Activated CD4-positive, alpha-beta T cell treated with anti-CD3 and anti-CD28 coated beads, Interleukin-2, amount 10 ng/mL, durations not matched to agents 7 days and 5 days (primary cell): ENCODE measurements at places on chromosomes 13 and 19.

- no peak for DNase-seq
Measured at GRCh38 chr13:40056898-40057619, 401.6 kb downstream of the COG6 start.

GRCh38 chr19:34350161-34350561 lies 14.8 kb upstream of the GPI start:
- peak; percentile 91 for DNase-seq

GRCh38 chr19:1401138-1401888 lies at the start of gene GAMT:
Gene GAMT, minus strand, starts transcription at chr19:1401542. Its CDS starts 66 bp downstream, at chr19:1401476.
- DNase-seq: peak; percentile 60

DNA sequence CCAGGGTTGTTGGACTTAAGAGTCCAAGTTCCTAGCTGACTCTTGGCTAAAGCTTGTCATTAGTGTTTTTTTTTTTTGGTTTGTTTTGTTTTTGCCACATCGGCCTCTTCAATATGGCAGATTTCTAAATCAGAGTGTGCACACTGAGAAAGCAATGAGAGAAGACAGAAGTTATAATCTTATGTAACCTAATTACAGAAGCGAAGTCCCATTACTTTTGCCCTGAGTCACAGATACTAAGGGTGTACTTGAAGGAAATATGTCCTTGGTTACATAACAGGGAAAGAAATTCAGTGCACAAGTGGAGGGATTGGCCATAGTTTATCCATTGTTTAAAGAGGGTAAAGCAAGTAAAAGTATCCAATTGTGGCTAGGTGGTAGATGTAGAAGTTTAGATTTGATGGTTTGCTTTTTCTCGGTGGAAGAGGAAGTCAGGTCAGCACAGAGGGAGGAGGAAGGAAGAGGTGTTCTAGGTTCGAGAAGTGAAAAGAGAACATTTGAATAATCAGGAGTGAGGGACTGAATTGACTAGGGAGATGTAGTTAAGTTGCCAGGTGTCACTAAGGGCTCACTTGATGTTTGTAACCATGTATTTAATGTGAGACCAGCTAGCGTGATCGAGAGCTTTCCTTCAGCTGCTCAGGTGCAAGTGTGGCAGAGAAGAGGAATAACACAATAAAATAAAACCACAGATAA lies 12.2 kb downstream of the GTF2F2 start:
- no peak for DNase-seq

- no peak for DNase-seq
Measured at GRCh38 chr19:8481201-8481600, 21.2 kb downstream of the PRAM1 start.

- DNase-seq: no peak
Measured at GRCh38 chr13:99346335-99347042, 39.3 kb upstream of the GPR183 start.

GRCh38 chr13:100115693-100116254 lies 26.9 kb downstream of the PCCA start:
- no peak for DNase-seq

GRCh38 chr19:19062454-19063182 lies 1.2 kb upstream of the SLC25A42 start:
- no peak for DNase-seq

DNA sequence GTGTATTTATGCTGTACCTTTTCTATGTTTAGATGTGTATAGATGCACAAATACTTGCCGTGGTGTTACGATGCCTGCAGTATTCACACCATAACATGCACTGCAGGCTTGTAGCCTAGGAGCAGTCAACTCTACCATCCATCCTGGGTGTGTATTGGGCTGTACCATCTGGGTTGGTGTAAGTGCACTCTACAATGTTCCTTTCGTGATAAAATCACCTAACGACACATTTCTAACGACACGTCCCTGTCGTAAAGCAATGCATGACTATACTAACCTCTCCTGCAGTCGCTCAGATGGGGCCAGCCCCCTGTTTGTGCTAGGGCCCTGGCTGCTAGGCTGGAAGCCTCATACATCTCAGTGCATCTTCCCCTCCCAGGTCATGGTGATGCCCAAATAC lies 18.4 kb downstream of the CD177 start:
- no peak for DNase-seq

DNA sequence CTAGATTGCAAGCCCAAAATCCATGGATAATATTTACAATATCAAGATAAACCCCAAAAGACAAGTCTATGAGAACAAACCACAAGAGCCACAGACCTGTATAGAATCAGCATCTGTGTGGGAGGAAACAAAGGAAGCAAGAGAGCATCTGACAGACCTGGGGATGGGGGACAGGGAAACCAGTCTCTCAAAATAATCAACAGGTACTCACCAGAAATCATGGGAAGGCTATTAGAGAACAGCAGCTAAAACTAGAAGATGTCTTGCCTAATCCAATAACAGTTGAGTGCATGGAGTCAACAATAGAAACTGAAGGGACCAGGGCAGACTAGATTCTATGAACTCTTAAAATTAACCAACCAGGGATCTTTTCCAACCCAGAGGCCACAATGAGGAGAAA lies 8.7 kb downstream of the SLC6A16 start:
- no peak for DNase-seq

DNA sequence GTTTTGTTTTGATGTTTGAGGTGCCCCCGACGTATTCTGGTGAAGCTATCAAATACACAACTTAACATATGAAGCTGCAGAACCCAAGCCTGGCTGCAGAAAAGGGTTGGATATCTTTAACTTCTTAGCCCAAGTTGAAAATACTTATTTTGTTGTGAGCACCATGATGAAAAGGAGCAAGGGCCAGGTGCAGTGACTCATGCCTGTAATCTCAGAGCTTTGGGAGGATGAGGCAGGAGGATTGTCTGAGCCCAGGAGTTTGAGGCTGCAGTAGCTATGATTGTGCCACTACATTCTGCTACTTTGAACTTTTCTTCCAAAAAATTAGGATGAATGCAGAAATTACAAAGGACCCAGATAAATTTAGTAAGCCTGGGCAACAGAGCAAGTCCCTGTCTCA lies 44.1 kb upstream of the UBE2L5 start:
- DNase-seq: no peak

GRCh38 chr19:29277102-29277501 lies 64.2 kb upstream of the UQCRFS1 start:
- DNase-seq: peak; percentile 71

DNA sequence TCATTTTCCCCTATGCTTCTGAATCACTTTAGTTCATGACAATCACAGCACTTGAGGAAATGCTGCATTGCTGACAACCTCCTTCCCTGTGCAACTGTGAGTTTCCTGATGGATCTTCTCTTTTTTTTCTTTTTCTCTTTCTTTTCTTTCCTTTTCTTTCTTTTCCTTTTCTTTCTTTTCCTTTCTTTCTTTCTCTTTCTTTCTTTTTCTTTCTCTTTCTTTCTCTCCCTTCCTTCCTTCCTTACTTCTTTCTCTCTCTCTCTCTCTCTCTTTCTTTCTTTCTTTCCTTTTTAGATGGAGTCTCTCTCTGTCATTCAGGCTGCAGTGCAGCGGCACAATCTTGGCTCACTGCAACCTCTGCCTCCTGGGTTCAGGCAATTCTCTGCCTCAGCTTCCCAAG lies 247.9 kb upstream of the HTR2A start:
- DNase-seq: no peak

DNA sequence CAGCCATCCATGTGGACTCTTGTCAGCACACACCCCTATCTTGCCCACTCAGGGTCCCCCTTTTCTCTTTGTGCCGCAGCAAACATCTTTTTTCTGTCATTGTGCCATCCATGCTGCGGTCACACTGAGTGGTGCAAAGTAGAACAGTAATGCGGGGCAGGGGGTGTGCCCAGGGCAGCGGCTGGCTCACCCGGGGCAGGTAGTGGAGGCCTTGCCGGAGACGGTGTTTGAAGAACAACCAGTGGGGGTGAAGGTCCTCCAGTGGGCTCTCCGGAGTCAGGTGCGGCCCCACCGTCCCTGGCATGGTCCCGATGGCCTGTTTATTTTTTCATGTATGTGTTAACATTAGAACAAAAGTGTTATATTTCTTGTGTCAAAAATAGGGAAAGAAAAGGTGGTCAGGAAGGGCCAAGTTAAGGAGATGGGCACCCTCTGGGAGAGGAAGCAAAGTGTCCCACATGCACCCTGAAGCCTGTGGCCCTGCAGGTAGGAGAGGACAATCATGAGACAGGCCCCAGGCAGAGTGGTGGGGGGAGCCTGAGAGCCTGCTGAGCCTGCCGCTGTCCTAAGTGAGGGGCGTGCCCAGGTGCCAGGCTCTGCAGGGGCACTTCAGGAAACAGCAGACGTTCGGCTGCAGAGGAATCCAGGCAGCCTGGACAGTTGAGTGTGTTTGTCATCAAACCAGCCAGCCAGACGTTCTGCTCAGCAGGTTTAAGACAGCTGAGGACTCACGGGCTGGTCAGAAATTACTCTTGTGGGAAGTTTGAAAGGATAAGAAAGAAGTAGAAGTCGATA lies 12.3 kb downstream of the TSSK6 start:
- DNase-seq: no peak

- no peak for DNase-seq
Measured at GRCh38 chr13:99431927-99432608, 69.2 kb upstream of the TM9SF2 start.
